ENCODE measurements at places on chromosomes 12 and 14.
A peak's percentile ranks its signal among the peaks of the same experiment; 100 is the strongest.

- DNase-seq: no peak
Observed at GRCh38 chr12:31361730-31362114, 35.8 kb upstream of the SINHCAF start.

DNA sequence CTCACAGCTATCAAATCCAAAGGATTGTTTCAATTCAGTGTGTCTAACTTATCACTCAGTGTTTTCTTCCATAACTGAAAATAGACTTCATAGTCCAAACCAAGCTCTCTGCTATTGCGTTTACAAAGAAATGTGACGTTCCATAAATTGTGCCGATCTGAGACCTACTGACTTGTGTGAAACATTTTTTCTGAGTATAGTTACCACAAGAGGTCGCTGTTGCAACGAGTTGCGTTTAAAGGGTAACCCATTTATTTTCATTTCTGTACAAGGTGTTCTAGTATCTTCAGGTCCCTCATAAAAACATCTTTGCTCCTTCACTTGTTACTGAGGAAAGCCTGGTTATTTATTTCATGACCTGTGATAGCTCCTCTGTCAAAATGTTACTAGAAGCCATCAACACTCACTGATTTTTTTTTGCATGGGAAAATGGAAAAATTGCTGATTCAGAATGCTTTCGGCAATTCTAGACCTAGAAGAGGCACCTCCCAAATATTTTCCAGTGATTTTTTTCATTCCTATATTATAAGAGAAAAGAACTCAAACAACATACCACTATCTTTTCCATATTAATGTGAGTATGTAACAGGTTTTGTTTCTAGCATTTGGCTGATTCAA lies 60.9 kb upstream of the OR4E1 start:
- DNase-seq: no peak

DNA sequence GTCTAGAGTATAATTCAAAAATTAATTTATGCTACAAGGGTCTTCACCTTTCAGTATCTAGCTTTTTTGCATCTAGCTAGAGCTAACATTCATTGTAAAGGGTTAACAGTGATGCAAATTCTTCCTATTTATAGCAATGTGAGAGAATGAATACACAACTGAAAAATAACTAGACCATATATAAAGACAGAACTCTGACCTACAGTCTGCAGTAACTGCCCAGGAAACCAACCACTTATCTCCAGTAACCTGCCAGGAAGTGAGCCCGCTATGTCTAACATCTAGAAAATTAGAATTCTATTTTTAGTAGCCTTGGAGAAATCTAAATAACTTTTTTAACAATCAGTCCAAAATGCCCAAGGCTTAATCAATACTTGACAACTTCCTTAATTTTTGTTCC lies 1021.9 kb downstream of the LRFN5 start:
- DNase-seq: no peak

DNA sequence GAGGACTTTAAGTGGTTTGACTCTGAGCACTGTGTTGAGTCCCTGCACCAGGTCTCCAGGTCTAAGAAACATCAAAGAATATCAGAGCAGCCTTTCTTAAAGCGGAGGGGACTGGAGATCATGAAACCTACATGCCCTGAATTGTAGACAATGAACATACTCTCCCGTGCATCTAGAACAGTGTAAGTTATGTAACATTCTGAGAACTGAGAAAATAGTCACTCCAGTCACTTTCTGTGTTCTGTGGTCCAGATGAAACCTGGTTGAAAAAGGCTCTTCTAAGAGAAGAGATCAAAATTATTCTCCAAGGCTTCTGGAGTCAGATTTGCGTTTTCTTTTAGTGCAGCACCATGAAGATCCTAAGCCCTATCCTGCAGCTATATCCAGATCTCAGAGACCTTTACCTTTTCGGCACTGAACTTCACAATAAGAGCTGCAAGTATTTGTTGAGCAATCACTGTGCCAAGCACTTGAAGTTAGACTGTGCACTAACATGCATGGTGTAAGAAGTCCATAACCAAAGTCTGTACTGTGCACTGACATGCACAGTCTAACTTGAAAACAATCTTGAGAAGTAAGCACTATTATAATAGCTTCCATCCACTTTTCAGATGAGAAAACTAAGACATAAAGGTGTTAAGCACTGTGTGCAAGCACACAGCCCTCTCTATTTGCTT lies 65.6 kb upstream of the TMEM263 start:
- no peak for DNase-seq

- DNase-seq: no peak
Observed at GRCh38 chr14:73386342-73386741, 72.0 kb downstream of the NUMB start.

GRCh38 chr12:123670882-123671728 lies at the start of gene TCTN2:
TSS of gene TCTN2 (plus strand) at chr12:123671113. CDS start at chr12:123671241, 128 bp downstream.
- DNase-seq: peak; percentile 97

DNA sequence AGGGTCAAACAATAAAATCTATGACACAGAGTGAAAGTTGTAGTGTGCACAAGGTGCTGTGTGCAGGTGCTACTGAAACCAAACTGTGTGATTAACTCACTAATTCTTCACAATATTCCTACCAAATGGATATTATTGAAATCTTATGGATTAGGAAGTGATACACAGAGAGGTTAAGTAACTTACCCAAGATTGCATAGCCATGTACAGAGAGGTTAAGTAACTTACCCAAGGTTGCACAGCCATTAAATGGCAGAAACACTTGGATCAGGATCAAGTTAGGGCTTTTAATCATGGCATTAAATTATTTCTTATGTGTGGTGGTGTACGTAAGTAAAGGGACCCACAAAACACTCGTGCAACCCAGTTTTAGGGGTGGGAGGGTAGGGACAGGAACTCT lies 771.4 kb downstream of the AACS start:
- no peak for DNase-seq

GRCh38 chr12:45756666-45757065 lies 27.2 kb downstream of the ARID2 start:
- DNase-seq: no peak

- DNase-seq: no peak
Observed at GRCh38 chr12:109883461-109883860, 3.1 kb upstream of the GLTP start.

GRCh38 chr12:11621797-11622423 lies 27.6 kb upstream of the ETV6 start:
- no peak for DNase-seq

DNA sequence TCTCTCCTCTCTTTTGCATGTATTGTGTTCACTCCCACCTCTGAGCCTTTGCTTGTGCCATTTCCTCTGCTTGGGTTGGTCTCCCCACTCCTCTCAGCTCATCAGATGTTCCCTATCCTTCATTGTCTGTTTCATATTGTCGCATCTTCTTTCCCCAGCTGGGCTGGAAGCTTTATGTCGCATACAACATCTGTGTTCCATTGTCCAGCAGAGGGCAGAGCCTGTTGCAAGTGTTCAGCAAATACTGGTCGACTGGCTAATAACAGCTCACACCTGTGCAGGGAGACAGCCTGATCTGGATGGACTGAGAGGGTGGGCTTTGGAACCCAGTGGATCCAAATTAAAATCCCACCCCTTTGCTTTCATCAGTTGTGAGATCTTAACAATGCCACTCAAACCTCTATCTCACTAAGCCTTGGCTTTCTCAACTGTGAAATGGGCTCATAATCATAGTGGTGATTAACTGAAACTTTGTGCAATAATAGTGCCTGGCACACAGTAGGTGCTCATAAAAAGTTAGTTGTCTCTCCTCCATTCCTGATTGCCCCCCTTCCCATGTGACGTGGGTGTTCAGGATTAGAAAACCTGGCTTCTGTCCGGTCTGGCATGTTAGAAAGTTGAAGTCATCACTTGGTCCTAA lies 75.8 kb downstream of the RIN3 start:
- no peak for DNase-seq

- DNase-seq: no peak
Observed at GRCh38 chr12:74412606-74413230, 124.9 kb upstream of the ATXN7L3B start.

GRCh38 chr14:54253195-54253947 lies 143.4 kb upstream of the CDKN3 start:
- DNase-seq: no peak

DNA sequence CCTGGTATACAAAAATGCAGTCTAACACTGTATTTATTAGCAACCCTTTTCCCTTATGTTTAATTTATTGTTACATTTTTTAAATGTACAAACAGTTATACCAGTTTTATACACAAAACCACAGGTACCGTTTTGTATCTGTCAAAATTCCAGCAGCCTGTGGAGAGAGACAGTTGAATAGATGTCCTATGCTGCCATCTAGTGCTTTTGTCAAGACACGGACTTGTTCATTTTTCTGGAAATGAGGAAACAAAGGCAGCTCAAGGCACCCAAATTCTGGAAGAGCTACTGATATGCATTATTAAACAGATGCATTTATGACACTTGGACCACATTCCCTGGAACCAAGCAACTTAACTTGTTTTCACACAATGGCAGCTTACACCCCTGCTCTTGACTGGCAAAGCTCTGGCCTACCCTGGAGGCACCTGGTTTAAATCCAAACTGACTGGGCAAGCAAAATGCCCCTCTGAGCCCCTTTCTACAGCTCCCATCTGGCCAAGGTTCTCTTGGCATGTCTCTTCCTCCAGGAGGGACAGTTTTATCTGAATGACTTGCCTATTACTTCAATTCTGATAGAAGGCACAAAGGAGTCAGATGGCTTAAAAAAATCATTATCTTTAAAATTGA lies 286.9 kb upstream of the PRKD1 start:
- DNase-seq: no peak

- DNase-seq: no peak
Observed at GRCh38 chr14:87691042-87691881, 301.7 kb downstream of the GALC start.

DNA sequence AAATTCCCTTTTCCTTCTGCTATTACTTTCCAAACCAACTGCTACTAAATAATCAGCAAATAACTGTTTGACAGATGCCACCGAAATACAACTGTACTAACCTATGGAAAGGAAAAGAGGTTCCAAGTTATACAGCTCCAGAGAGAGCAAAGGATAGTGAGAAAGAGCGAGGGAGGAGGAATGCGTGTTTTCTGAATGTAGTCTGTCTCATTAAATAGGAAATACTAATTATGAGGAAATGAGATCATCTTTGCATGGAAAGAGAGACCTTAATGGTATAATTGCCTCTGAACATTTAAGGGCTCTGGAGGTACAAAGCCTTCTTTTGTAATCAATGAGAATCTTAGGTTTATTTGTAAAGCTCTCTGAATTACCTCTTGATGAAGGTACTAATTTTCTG lies 195.2 kb downstream of the APAF1 start:
- DNase-seq: no peak

GRCh38 chr14:52103416-52103815 lies 34.6 kb upstream of the NID2 start:
- DNase-seq: no peak

- no peak for DNase-seq
Observed at GRCh38 chr12:69000540-69001243, 67.7 kb upstream of the CPM start.
